ENCODE measurements at places on chromosomes 12 and 14.

DNA sequence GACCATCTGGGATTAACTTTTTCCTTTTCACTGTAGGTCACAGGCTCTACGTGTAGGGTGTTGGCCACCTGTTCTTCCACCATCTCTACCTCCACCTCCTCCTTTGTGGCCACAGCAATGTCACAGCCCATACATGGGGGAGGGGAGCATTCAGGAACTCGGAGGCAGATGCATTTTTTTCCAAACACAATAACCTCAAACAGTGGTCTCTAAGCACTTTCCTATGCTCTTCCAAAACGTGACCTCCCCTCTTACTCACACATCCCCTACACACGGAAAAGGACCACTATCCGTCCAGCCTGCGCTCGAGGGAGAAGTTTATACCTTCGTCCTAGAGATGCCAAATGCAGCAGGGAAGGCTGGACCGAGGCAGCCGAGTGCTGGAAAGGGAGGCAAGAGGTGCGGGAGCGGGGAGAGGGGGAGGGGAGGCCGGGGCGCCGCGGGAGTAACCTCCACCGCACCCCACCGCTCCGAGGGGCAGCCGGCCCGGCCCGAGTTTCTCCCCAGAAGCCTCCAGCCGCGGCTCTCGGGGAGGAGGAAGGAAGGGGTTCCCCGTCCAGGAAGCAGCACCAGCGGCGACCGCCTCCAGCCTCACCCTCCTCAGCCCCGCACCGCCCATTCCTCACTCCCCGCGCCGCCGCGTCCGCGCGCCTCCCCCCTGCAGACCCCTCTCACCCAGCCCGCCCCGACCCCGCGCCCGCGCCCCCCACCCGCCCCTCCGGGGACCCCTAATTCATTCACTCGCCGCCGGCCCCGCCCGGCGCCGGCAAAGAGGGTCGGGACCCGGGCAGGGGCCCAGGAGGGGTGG is 594 bp downstream of the KRAS start:
- peak; percentile 13 for DNase-seq

- DNase-seq = no peak
Observed at GRCh38 chr12:14773685-14774073, 29.6 kb downstream of the WBP11 start.

DNA sequence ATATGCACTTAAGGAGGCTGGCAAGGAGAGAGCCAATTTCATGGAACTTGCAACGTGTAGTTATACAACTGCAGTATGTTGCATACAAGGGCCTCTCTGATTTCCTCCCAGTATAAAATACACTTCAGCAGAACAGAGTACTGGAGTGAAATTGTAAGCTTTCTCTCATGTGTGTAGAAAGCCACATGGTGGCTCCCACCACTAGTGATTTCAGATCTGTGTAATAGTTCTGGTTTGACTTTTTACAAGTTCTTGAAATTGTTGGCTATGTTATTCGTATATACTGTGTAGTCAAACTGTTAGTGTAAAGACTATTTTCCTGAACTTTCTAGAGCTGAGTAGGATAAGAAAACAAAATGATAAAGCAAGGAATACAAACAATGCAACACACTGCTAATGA is 16.4 kb upstream of the LMO3 start:
- no peak for DNase-seq

DNA sequence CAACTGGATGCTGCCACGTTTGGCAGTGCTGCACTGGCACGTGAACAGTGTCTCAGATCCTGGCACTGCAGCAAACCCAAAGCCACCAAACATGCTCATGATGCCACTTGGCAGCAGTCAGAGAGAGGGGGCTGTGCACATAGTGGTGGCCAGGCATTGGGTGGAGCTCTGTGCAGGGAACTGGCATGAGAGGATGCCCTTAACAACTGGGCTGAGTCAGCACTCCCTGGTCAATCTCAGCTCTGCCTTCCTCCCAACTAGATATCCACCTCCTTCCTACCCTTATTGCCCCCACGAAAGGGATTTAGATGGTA is 37.0 kb downstream of the ZFHX2 start:
- no peak for DNase-seq

- DNase-seq = no peak
Observed at GRCh38 chr12:95474660-95474958, 657 bp downstream of the METAP2 start.

DNA sequence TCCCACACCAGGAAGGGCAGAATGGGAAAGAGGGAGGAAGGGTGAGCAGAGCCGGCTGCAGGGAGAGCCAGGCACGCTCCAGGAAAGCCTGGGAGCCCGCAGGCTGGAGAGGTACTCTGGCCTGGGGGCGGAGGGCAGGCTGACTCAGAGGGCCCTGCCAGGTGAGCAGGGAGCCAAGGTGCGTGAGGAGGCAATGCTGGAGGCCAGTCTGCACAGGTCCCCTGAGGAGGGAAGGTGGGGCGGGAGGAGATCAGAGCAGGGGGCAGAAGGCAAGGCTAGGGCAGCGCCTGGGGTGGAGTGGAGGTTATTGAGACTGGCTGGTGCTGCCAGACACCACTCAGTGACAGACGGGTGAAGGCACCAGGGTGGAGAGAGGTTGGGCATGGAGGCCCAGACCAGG is 385.0 kb downstream of the BCL11B start:
- no peak for DNase-seq

- DNase-seq = no peak
Observed at GRCh38 chr12:129566800-129567199, 337.0 kb downstream of the TMEM132D start.

GRCh38 chr12:103676893-103677292 is 89.8 kb downstream of the STAB2 start:
- no peak for DNase-seq

GRCh38 chr12:52440821-52441319 is 6.7 kb upstream of the KRT75 start:
- no peak for DNase-seq

DNA sequence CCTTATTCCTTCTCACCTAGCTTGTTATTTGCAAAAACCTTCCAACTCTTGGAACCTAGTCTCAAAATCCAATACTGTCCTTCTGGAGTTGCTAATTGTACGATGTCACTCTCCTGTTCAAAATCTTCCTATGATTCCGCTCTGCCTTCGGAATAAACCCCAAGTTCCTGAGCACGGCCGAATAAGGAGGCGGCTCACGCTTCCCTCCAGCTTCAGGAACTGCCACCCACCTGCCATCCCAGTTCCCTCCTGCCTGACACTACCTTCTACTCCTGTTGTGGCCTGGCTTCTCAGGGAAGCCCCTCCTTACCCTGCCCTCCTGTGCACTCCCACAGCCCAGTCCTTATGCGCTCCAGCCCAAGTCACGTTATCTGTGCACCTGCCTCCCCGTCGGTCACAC is 73.2 kb downstream of the SETD3 start:
- no peak for DNase-seq

GRCh38 chr12:57735198-57735855 is 3.2 kb downstream of the AGAP2 start:
- no peak for DNase-seq

DNA sequence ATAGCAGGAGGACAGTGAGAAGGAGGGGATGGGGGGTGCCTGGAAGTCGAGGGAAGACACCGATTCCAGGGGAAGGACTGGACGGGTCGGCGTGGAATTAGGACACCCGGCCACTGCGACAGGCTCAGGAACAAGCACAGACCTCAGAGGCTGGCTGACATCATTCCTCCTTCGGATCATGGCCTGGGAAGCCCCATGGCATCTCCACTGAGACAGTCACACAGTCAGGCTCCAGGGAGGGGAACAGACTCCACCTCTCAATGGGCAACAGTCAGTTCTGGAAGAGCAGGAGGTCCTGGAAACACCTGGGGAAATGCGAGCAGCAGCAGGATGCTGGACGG is 67.9 kb upstream of the FBRSL1 start:
- DNase-seq = no peak

GRCh38 chr14:68970038-68970612 is 9.0 kb downstream of the ACTN1 start:
- no peak for DNase-seq

- no peak for DNase-seq
Observed at GRCh38 chr12:38469715-38470114, 153.1 kb downstream of the ALG10B start.

DNA sequence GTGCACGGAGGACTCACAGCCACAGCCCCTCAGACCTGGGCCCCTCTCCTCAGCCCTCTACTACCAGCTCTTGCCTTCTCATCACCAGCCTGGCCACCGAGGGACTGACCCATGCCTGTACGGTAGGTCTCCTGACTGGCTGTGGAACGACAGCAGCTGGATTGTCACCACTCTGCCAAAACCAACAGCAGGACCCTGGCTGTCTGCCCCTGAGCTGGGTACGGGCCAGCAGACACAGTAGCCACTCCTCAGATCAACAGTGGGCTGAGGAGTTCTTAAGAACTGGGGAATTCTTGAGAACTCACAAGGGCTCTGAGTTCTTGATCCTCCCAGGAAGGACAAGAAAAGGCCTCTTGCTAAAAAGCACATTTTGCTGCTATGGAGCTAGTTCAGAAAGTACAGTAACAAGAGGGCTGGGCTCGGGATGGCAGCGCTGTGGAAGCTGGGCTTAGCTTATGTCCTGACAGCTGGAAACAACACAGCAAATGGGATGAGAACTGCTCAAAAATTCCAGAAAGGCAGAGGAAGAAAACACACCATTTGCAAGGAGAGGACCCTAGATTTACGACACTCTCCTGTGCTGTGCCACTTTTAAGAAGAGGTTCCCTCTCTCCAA is 176.4 kb downstream of the ANO2 start:
- DNase-seq = no peak

- DNase-seq = no peak
Observed at GRCh38 chr14:64170181-64170580, 124.0 kb downstream of the ESR2 start.

Data from stimulated activated CD4-positive, alpha-beta T cell treated with anti-CD3 and anti-CD28 coated beads, Interleukin-15, amount 100 ng/mL, for 1 hour (primary cell).